Stimulated activated CD4-positive, alpha-beta T cell treated with anti-CD3 and anti-CD28 coated beads, Interleukin-2, amount 100 ng/mL, for 24 hours (primary cell): ENCODE measurements at places on chromosomes 13 and 19.

DNA sequence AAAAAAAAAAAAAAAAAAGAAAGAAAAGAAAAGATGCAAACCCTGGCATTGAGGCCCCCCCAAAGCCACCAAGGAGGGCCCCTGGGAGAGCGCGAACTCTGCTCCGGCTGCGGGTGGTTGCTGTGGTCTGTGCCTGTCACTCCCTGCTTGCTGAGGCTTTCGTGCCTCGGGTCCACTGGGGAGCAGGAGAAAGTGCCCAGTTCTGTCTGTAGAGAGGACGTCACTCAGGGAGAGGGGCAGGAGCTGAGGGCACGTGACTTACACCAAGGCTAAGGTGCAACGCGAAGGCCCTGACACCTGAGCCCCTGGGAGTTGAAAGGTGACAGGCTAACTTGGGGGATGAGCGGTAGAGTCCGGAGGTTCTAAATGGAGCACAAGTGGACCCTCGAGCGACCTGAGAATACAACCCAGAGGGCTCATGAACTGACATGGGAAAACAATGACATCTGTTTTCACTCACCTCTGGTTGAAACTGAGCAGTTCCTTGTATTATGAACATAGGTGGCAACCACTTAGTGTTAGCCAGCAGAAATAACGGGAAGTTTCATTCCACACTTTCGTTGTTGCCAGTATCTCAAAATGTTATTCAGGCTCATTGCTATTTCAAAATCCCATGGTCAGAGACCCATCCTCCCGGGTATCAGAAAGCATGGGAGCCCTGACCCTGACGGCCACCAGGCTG is 69.2 kb upstream of the TM9SF2 start:
- no peak for DNase-seq

- no peak for DNase-seq
Measured at GRCh38 chr13:105678072-105678471, 857.4 kb downstream of the EFNB2 start.

DNA sequence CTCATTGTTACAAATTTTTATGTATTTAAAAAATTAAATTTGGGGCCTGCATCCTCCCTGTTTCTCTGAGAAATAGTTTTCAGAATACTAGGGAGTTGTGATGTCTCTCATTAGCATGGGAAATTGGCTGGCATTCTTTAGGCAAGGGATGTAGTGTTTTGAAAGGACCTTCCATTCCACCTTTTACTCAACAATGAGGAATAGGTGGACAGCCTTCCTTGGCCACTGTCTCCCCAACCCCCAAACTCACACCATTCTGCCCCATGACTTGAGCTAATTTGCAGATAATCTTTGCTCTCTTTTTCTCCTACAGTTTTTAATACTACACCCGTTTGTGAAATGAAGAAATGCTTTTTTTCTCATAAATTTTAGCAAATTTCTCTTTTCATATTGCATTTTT is 244.6 kb upstream of the SPRY2 start:
- no peak for DNase-seq

- DNase-seq, result peak; percentile 76
Measured at GRCh38 chr19:42284066-42284501, 15.0 kb downstream of the CIC start.

DNA sequence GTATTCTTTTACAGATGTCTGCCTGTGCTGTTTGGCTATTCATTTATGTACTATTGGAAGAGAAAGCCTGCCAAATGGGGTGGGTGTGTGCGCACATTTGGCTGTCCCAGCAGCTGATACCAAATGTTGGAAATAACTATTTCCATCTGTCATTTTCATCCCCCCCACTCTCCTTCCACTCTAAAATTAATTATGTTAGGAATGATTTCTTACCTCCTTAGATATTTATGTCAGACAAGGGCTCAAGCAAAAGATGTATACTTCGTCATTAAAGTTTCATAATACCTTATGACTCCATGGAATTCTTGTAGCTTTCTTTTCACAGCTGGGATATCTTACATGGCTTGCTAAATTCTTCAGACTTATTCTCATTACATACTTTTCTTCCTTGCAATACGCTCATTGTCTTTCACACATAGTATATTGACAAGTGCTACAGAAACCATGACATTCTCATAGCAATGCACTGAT is 18.6 kb downstream of the ITM2B start:
- no peak for DNase-seq

- DNase-seq, result no peak
Measured at GRCh38 chr19:54124393-54124792, 8.8 kb downstream of the PRPF31 start.

GRCh38 chr13:22040810-22041364 is 370.0 kb downstream of the FGF9 start:
- DNase-seq, result no peak

GRCh38 chr13:26424181-26424580 is 133.3 kb upstream of the WASF3 start:
- DNase-seq, result no peak

DNA sequence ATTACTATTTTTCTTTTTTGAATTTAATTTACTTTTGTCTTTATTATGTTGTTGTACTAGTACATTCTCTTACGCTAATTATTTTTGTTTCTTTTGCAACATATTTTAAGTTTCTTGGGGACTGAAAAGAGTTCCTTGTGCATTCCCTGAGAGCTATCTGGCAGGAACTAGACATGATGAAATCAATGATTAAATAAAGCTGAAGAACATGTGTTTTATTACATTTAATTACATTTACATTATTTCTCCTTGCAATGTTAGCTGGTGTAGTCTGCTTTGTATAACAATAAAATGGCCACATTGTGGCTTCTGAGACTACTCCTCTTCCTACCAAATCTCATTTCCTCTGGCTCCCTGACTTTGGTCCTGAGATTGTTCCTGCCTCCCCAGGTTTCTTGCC is 244.9 kb downstream of the NDFIP2 start:
- DNase-seq, result no peak

- DNase-seq, result no peak
Measured at GRCh38 chr19:33736158-33736557, 60.5 kb upstream of the KCTD15 start.

DNA sequence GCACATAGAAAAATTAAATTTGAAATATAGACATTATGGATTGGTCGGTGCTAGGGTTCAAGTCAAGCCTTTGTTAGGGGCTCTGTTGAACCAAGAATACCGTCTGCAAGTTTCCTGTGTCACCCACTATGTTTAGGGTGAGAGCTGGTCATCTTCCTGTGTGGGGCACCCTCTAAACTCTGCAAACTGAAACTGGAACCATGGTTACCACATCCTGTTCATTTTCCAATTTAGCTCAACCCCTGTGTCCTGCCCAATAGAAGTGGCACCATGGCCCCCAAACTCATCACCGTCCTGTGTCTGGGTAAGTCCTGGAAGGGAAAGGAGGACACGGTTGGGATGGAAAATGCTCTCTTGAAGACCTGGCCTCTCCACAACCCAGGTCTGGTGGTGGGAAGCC is 29.9 kb downstream of the LAIR2 start:
- no peak for DNase-seq

- no peak for DNase-seq
Measured at GRCh38 chr13:59112221-59112718, 1051.5 kb downstream of the DIAPH3 start.

DNA sequence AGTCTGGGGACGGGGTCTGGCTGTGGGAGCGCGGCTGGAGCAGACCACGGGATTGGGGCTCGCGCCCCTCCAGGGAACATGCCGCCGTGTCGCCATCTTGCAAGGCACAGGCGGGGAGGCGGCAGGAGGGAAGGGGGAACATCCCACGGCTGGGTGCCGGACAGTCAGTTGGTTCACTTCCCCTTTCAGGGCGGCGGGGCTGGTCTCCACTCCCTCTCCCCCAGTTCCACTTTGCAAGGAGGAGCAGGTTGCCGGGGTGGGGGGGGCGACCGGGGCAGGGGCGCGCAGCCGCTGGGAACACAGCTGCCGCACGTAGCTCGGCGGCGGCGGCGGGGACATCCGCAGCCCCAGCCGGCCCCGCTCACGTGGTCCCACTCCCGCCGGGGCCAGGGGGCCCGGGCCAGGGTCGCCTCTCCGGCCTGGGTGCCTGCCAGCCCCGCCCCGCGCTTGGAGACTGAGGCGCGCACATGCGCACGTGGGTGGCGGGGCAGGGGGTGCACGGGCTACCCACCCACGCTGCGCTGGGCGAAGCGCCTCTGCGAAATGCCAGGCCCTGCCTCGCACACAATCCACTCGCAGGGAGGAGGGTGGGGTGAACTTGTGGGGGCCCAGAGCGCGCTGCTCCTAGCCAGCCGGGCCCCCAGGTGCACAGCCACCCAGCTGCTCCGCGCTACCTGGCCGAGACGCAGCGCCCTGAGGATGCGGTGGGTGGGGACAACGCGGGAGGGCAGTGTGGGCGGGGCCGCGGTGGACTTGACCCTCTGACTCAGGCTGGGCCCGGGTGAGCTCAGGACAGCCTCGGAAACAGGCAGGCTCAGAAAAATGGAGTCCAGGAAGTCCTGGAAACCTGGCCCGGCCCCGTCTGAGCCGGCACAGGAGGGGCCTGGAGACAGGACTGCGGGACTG is 6.4 kb downstream of the KLF16 start:
- DNase-seq, result peak; percentile 67

DNA sequence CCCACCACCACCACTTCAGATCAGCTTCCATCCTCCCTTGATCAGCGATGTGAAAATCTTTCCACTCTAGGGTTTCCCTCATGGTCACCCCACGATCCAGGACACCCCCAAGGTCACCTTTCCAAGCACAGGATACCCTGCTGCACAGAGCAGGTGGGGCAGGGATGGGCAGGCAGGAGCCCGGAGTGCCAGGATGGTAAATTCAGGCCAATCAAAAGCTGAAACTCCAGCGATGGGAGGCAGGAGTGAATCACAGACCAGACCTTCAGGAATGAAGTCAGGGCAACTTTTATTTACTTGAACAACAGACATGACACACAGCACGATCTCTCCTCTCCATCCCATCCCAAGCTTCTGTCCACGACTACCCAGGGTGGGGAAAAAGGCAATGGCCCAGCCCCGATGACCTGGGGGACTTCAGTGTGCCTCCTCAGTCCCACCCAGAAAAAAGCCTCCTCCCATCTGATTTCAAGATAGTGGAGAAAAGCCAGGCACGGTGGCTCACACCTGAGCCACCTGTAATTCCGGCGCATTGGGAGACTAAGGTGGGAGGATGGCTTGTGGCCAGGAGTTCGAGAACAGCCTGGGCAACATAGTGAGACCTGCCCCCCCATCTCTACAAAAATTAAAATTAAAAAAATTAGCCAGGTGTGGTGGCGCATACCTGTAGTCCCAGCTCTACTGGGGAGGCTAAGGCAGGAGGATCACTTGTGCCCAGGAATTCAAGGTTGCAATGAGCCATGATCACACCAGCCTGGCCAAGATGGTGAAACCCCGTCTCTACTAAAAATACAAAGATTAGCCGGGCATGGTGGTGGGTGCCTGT is 39.2 kb downstream of the ZSWIM4 start:
- no peak for DNase-seq

- no peak for DNase-seq
Measured at GRCh38 chr13:95499811-95500712, 52.5 kb upstream of the CLDN10 start.

DNA sequence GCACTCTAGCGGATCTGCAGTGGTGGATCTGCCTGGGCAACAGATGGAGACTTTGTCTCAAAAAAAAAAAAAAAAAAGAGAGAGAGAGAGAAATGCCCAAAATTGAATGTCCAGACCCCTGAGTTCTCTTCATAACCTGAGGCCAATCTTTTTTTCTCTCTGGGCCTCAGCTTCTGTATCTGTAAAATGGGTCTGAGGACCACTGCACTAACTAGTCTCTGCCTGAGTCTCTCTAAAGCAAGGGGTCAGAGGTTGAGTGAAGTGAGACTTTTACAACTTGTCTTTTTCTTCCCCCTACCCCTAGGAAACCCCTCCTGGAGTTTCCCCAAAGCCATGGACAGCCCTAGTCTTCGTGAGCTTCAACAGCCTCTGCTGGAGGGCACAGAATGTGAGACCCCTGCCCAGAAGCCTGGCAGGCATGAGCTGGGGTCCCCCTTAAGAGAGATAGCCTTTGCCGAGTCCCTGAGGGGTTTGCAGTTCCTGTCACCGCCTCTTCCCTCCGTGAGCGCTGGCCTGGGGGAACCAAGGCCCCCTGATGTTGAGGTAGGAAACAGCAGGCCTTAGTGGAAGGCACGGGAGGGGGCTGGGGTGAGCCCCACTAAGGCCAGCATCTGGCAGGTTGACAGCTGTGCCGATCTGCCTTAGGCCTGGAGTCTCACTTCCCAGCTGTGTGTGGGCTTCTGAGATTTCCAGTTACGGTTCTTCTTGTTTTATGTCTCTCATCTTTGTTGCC is 1.8 kb downstream of the TMEM91 start:
- no peak for DNase-seq

DNA sequence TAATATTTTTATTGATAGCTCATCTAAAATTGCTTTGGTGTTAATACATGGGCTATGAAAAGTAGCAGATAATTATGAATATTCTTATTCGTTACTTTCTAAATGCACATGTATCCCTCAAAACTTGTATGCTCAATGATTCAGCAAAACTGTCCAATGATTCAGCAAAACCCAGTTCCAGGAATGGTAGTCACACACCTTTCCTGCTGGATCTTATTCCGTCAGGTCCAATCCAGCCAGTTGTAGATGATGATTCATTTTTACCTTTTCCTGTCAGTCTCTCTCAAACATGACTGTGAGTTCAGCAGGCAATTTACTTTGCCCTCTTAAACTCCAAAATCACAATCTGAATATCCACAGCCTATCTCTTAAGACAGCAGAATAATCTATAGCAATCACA is 1082.6 kb downstream of the EFNB2 start:
- DNase-seq, result no peak

DNA sequence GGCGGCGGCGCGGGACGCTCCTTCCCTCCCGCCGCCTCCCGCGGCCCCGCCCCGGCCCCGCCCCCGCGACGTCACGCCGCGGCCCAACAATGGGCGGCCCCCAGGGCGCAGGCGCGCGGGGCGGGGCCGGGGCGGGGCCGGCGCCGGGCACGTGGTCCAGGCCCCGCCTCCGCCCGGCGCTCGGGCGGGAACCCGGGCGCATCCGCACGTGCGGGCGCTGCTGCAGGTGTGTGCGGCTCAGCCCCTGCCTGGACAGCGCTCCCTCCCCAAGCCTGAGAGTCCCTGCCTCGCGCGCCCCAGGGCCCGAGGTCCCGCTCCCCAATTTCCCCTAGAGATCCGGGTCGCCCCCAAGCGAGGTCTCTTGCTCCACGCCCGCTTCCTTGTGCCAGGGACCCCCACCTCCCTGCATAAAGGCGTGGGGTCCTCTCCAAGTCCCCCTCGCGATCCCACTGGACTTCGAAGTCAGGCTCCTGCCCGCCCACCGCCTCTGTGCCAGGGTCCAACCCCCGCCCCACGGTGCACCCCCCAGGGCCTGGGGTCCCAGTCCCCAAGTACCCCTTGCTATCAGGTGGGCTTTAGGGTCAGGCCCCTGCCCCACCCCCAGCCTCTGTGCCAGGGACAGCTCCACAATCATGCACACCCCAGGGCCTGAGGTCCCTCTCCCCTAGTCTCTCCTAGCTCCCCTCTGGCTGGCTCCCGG is at the start of gene MEX3D:
TSS of gene MEX3D (minus strand) at position 6 of the 700 bp plus-strand sequence. CDS start 267 bp downstream, outside the sequence.
- DNase-seq, result peak; percentile 85

DNA sequence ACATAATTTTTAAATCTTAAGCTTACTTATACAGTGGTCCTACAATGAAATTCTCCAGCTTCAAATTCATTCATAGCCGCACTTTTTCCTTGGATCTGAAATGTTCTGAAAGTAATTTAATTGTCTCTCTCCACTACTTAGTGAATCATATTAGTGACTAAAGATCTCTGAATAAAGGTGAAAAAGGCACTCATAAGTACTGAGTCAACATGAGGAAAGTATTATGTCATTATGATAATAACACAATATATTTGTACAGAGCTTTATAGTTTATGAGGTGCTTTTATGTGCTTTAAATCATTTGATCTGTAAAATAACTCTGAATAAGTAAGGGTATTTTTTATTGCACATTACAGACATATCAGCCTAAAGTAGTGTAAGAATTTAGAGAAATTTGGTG is 628.2 kb upstream of the SLITRK5 start:
- DNase-seq, result no peak

GRCh38 chr19:12513531-12514061 is 29.0 kb upstream of the ZNF709 start:
- DNase-seq, result no peak
